ENCODE measurements at places on chromosomes 6 and 20.

- no peak for DNase-seq
These were observed 129.4 kb upstream of the CENPW start for GRCh38 chr6:126210398-126211075.

GRCh38 chr6:135798751-135799515 is 52.6 kb upstream of the PDE7B start:
- DNase-seq = no peak

DNA sequence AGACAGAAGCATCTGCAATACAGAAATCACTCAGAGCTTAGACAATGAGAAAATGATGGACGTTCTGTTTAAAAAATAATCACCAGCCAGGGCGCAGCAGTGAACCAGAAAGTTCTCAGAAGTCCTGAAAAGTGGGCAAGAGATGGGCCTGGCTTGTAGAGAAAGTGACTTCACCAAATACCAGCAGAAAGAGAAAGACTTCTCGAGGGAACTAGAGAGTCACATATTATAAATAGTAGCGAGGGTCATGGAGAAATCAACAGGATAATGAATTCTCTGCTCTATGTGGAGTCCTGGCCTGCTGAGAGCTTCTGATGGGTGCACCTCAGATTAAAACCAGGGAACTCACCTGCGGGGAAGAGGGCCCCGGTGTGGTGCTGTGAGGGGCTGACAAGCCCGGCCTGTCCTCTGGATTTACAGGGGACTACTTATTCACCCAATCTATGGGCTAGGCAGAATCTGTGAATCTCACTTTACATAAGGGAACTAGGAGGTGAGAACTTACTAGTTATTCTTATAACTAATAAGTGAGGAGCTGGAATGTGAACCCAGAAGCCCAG is 5.6 kb upstream of the RAMACL start:
- DNase-seq = no peak

DNA sequence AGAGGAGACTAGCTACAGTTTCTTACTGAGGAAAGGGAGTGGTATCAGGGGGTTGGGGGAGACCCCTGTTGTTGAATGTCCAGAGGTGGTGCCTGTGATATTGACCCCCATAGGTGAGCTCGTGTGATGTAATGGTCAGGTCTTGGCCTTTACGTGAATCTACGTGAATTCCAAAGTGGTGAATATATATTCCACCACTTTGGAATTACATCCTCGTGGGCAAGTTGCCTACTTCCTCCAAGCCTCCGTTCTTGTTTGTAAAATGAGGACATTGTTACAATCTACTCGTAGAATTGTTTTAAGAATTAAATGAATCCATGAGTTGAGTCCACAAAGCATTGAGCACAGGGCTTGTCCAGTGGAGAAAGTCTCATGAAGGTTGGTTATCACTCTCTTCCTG is 47.3 kb downstream of the TSHZ2 start:
- no peak for DNase-seq
